Activated T-cell treated with anti-CD3 and anti-CD28 coated beads, Interleukin-2, amount 50 U/mL, for 4 hours (primary cell): ENCODE measurements at places on chromosomes 1 and 21. TPM values are rescaled to one million over a fixed set of nuclear protein-coding genes. Genes with fewer than 3 reads are reported as not detected.

DNA sequence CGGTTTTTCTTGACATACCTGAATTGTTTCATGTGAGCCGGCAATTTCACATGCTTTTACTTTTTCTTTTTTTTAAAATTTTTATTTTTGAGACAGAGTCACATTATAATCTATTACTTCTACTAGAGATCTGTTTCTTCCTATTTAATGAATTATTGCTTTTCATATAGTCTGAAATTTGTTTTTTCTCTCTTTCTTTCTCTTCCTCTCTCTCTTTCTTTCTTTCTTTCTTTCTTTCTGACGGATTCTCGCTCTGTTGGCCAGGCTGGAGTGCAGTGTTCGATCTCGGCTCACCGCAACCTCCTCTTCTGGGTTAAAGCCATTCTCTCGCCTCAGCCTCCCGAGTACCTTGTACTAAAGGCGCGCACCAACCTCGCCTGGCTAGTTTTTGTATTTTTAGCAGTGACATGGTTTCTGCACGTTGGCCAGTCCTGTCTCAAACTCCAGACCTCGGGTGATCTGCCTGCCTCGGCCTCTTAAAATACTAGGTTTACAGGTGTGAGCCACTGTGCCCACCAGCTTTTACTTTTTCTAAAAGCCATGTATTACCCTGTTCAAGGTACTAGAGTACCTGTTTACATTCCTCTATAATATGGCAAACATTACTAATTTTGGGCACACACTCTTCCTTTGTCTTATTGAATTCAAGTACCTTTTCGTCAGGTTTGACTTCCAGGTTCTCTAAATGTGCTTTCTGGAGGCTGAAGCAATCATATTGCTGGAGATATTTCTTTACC, 86.5 kb upstream of the RHOU start:
- DNase-seq = no peak

DNA sequence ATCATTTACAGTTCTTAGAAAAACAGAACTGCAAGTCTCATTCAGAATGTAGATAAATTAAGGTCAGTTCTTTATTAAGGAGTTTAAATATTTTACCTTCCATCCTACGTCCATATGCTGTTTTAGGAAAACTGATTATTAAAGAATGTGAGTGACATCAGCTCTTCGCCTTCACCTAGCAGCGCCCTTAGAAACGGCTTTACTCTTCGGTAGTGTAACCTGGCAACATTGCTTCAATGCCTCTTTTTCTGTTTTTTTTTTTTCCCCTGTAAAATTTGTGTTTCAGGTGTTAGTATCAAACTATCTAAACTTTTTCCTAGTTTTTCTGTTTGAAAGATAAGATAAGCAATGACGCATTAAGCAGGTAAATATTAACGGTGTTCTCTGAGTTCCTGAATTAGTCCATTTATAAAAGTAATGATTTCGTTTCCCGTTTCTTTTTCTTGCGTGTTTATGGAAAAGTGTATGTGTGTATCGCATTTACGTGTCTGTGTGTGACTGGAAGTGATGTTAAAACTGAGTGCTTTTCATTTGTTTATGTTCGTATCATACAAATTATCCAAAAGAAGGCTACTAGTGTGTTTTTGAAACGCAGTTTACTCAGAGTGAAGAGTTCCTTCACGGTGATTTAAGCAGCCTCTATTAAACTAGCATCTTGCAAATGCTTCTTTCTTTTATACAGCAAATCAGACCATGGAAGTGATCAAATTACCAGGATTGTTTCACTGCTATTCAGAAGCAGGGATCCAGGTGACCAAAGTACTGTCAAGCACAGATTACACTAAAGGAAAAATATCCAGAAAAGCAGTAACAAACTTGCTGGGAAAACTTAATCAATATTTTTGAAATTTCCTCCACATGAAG, 139.0 kb downstream of the SDCCAG8 start:
- no peak for DNase-seq

DNA sequence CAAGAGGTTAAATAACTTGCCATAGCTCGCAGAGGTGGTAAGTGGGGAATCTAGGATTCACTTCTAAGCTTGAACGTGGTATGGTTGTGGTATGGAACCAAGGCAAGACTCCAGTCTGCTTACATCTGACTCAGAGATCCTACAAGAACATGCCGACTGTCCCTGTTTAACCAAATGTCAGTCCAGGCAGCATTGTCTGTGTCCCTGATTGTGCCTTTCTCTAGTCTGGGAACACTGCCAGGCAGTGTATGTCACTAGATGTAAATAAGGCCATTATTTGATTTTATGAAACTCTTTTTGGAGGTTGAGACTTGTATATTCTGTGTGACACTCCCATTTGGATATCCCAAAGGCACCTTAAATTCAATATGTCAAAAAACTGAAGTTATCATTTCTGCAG, 96.0 kb downstream of the NOS1AP start:
- no peak for DNase-seq

- DNase-seq = peak; percentile 72
Observed at GRCh38 chr1:204363335-204364114, 3.8 kb upstream of the PLEKHA6 start.

The ERICH3 gene
- not detected for total RNA-seq

The CHRM3 gene
- total RNA-seq = 0.19 TPM

The TEX38 gene
- total RNA-seq = not detected
